ENCODE measurements at places on chromosomes 5 and 9.

- no peak for DNase-seq
These were observed 29.5 kb upstream of the PTPDC1 start for GRCh38 chr9:94054716-94055115.

GRCh38 chr9:126420135-126420534, 93.5 kb downstream of the MVB12B start:
- no peak for DNase-seq

GRCh38 chr5:138677782-138678181, 75.4 kb upstream of the CTNNA1 start:
- no peak for DNase-seq

GRCh38 chr5:74028406-74028805, 402.4 kb downstream of the ARHGEF28 start:
- no peak for DNase-seq

- DNase-seq = no peak
These were observed 44.6 kb upstream of the CACNA1B start for GRCh38 chr9:137832830-137833590.

GRCh38 chr5:78594610-78595457, 53.7 kb downstream of the LHFPL2 start:
- no peak for DNase-seq

GRCh38 chr5:76724871-76725270, 8.9 kb downstream of the F2R start:
- DNase-seq = no peak

DNA sequence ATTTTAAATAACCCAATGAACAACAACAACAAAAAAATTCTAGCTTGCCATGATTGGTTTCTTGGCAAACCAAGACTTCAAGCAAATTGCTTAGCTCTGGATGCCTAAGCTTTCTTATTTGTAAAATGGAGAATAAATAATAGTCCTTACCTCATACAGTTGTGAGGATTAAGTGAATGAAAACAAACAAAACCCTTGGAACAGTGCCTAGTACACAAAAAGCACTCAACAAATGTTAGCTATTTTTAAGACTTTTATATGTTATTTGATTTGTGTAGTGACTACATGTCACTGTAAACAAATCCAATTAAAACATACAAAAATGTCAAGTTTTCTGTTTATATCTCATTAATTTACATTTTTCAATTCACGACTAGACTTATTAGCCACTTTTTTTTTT, 13.5 kb upstream of the HOMER1 start:
- DNase-seq = no peak

DNA sequence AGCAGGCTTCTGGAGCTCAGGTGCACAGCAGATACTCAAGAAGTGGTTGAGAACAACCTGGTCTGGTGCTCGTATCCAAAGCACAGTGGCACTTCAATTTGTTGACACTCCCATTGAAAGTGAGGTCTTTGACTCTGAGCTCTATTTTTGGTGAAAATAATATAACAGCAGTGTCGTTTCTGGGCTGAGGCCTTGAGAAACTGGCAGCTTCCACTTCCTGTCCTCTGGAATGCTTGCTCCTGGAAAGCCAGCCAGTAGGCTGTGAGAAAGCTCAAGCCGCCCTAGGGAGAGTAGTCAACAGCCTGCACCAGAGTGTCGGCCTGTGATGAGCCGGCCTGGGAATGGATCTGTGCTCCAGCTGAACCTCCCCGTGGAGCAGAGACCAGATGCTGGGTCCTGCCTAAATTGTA, 6.8 kb upstream of the SUSD3 start:
- no peak for DNase-seq

Measured in activated T-helper 1 cell treated with anti-CD3 and anti-CD28 coated beads, Interleukin-2, amount 50 U/mL, for 16 hours (primary cell).